SJSA1 (cell line): ENCODE measurements at places on chromosomes 16 and 17. TPM values are rescaled to one million over a fixed set of nuclear protein-coding genes. Genes with fewer than 3 reads are reported as not detected.

Gene HEATR9
- total RNA-seq: not detected in 2 replicates

Gene KRTAP3-1
- total RNA-seq: not detected in 2 replicates

Gene PFAS
- 29.3 and 60.1 TPM in 2 replicates for total RNA-seq

Gene CDH13
- 60.7 and 62.5 TPM in 2 replicates for total RNA-seq

Gene PRCD
- 0.13 TPM in 1 of 2 replicates, not detected in the other for total RNA-seq

Gene SCARF1
- 0.16 TPM in 2 replicates for total RNA-seq

Gene PRR35
- total RNA-seq: not detected in 2 replicates

Gene GUCY2D
- total RNA-seq: not detected in 2 replicates

Gene MARCHF10
- 0.31 and 0.71 TPM in 2 replicates for total RNA-seq

Gene TVP23A
- not detected in 2 replicates for total RNA-seq

Gene RHBDF1
- total RNA-seq: 21.4 and 23.4 TPM in 2 replicates

Gene SLC38A8
- not detected in 2 replicates for total RNA-seq

Gene ZNF469
- 2.0 and 3.6 TPM in 2 replicates for total RNA-seq

Gene PAM16
- total RNA-seq: 86.4 and 125 TPM in 2 replicates

Gene TTLL6
- total RNA-seq: not detected in 2 replicates

Gene TMEM238L
- not detected in 2 replicates for total RNA-seq

Gene PDIA2
- not detected in 2 replicates for total RNA-seq

Gene STH
- not detected in 2 replicates for total RNA-seq

Gene CLUH
- total RNA-seq: 18.9 and 27.3 TPM in 2 replicates

Gene SNX20
- not detected in 2 replicates for total RNA-seq

Gene SHCBP1
- total RNA-seq: 71.9 and 85.8 TPM in 2 replicates
